ENCODE measurements at places on chromosomes 6 and 20.

DNA sequence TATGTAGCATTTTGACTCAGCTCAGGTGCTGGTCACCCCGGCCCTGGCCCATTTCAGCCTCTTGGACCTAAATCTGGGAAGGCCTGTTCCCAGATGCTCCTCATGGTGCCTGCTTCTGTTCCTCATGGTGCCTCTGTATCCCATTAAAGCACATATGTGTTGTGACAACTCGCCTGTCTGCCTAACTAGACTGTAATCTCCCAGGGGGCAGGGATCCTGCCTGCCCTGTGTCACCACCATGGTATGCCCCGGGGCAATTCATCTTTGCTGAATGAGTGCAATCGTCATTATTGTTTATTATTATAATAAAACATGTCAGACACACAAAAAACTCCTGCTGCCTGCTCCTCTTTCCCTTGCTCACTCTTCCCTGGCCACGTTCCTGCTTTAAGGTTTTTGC is 62.0 kb downstream of the ZFP64 start:
- DNase-seq = no peak

DNA sequence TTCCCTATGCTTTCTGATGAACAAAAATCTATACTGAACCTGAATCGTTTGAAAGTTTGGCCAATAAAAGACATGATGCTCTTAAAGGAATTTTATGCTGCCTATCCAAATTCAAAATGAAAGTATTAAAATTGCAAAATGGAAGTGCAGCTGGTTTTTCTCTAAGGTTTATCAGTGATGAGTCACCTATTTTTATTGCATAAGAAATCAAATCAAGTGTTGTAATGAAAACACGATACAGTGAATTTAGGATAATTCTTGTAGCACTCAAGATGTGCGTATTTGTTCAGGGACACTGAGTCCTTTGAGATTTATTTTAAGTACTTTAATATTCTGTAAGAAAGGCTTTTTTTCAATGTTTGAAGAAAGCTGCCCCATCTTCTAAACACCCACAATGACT is 409.5 kb downstream of the ADGRB3 start:
- no peak for DNase-seq

DNA sequence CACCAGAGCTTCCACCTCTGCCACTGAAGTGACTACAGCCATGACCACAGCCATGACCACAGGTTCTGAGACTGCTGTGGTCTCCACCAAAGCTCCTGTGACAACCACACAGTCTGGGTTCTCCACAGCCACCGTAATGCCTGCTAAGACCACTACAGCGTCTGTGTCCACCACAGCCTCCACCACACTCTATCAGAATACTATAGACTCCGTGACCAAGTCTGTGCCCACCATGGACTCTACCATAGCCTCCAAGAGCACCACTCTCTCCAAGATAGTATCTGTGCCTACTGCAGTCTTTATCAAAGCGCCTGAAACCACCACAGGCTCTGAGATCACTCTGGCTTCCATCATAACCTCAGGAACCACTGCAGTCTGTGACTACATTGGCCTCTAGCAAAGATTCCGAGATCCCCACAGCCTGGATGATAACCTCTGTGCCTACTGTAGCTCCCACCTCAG is 18.3 kb upstream of the MUC21 start:
- no peak for DNase-seq

GRCh38 chr20:37151529-37151928 is 27.6 kb upstream of the RPN2 start:
- no peak for DNase-seq

GRCh38 chr6:91464201-91464600 is 877.3 kb upstream of the MAP3K7 start:
- no peak for DNase-seq

- no peak for DNase-seq
Observed at GRCh38 chr6:102732898-102733297, 1339.4 kb downstream of the GRIK2 start.

DNA sequence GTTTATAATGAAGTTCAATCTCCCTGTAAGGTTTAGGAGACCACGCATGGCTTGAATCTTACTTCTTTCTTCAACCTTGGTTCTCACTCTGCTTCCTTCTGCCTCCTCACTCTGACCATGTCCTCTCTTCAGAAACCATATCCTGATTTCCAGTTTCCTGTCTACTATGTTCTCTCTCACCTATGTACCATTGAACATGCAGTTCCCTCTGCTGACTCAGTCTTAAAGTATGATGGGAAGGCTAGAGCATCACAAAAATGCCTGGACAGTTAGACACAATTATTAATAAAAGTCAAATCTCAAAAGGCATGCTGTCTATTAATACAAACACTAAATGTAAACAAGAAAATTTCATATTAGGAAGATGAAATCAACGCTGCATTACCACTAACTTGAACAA is 151.6 kb downstream of the PRKN start:
- no peak for DNase-seq

GRCh38 chr6:156957931-156958547 is 180.9 kb downstream of the ARID1B start:
- DNase-seq = no peak

GRCh38 chr6:101932704-101933103 is 539.2 kb downstream of the GRIK2 start:
- no peak for DNase-seq

- DNase-seq = no peak
Observed at GRCh38 chr20:40080041-40080652, 608.9 kb downstream of the MAFB start.
